ENCODE measurements at places on chromosomes 16 and 17.

DNA sequence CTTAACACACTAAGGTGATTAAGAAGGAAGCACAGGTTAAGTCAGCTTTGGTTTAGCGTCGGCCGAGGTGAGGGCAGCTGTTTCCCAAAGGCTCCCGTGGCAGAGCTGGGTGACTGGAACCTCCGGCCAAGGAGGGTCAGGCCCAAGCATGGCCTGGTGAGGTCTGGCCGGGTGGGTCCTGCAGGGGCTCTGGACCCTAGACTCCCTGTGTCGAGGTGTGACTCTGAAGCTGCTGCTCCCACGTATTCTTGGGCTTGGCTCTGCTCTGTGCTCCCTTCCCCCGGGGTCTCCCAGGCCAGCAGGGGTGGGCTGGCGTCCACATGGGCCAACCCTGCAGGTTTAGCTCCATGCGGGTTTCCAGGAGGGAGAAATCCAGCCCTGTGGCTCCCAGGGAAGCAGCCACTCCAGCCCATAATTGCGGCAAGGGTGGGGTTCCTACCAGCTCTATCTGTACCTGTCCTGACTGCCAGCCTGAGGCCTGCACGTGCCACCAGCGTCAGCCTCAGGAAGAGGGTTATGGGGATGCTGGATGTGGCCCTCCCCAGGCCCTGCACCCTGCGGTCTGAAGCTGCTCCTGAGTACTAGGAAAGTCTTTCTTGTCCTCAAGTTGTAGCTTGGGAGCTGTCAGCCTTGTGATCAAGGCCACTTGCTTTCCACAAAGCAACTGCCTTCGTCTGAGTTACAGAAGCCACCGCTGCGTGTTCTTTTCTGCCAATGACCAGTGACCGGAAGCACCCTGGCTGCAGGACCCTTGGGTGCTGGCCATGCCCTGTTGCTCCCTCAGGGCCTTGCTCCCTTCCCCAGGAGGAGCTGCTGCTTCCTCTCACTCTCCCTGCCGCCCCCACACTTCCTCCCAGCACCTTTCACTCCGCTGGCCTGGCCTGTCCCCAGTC, 4.8 kb downstream of the CDK5R1 start:
- DNase-seq, result peak; percentile 90

- no peak for DNase-seq
These were observed 18.9 kb downstream of the CDR2 start for GRCh38 chr16:22355487-22355908.

DNA sequence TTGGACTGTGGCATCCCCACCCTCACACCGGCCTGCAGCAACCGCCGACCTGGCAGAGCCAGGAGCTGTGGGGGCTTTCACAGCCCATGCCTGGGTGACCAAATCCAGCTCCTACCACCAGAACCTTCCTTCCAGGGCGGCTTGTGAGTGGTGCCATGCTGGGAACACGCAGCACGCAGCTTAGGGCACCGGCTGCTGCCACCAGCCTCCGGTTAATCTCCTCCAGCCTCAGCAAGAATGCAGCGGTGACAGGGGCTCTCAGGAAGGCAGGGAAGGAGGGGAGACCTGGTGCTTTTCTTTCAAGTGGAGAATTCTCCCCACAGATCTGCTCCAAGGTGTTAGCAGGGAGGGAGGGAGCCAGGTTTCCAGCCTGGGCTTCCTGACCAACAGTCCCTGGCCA, 32.3 kb upstream of the ANKRD40CL start:
- peak; percentile 87 for DNase-seq

- DNase-seq, result peak; percentile 27
These were observed 495.1 kb downstream of the CDH11 start for GRCh38 chr16:64626776-64627175.

DNA sequence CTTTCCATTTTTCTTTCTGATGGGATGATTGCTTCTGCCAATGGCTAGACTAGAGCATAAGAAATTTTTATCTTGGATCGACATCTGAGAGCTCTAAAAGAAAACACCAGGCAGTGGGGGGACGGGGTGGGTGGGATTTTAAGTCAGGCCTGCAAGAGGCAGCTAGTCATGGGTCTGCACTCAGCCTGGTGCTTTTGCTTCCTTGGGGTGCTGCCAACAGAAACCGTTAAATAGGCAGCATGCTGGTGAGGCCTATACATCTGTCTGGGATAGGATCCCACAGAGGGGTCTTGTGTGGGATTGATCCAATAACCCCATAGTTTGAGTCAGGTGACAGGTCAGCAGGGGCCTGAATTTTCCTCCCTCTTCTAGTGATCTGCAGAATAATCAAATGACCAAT, 26.9 kb downstream of the ZNRF1 start:
- DNase-seq, result no peak

DNA sequence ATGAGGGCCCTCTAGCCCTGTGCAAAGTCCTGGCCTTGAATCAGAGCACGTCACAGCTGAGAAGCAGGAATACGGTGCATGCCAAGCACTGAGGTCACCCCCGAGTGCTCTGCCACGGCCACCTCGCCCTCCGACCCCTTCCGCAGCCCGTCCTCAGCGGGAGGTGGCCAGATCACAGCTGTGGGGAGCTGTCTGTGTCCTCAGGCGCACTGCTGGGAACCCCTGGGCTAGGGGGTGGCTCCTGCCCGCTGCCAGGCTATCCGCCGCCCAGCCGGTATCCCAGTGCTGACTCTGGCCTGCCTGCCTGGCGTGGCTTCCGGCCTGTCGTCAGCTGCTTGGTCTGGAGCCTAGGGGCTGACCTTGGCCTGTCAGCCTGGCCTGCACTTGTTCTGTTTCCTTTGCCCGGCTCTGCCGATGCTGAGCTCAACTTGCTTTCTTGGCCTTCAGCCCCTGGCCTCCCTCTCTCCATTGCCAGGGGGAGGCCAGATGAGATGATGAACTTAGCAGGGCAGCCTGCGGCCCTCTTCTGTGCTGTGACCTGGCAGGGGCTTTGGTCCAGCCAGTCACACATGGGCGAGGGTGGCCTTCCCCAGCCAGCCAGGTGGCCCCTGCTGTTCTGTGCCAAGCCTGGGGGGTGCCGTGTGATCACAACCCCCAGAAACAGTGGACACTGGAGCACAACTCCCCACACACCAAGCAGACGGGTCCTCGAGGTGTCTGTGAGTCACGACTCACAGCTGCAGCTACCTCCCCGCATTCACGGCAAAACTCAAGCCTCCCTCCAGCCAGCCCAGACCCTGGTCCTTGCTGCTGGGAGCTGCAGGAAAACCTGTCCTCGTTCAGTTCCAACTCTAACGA, 77.3 kb downstream of the ZDHHC7 start:
- DNase-seq, result no peak

GRCh38 chr17:81524039-81524864, 3.9 kb upstream of the FSCN2 start:
- DNase-seq, result no peak

DNA sequence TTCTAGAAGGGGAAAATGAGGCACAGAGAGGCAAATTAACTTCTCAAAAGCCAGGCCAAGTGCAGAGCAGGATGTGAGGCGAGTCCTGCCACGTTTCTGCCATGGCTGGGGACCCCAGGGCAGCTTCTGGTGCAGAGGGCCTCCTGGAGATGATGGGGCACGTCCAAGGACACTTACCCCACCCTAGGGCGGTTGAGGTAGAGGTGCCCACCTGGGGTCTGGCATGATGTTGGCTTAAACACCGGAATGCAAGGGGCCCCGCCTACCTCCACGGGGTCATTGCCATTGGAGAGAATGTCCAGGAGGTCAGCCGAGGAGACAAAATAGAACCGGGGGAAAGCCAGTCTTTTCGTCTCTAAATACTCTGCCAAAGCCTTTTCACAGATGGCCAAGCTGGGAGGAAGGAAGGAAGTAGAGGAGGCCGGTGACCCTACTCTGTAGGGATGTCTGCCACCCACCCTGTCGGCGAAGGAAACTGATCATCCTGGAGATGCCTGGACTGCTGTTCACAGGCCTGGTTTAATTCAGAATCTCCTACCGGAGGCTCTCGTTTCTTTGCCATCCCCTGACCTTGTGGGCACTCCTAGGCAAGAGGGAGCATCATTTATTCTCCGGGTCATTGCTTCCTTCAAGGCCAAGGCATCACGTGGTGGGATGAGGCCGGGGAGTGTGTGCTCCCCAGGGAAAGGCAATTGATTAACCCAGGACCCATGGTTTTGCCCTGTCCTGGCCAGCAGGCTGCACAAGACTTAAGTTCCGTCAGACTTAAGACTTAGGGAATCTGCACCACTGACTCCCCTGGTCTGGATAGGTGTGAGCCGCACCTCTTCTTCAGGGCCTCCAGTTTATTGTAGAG, 70.5 kb downstream of the DNAH17 start:
- DNase-seq, result no peak

DNA sequence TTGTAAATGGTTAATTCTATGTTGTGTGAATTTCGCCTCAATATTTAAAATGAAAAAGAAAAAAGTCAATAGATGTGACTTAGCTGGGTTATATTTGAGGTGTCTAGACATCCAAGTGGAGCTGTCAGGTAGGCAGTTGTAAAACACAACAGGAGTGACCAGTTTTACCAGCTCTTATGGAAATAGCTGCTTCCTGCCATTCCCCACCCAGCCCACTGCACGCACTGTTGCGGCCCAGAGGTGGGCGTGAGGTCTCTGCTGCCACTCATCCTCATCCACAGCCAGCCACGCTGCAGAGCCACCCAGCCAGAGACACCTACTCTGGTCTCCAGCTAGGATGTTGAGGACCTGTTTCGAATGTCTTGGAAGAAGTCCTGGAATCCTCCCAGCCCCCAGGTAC, 3.4 kb upstream of the CARD14 start:
- no peak for DNase-seq

GRCh38 chr17:47295037-47295873, 28.5 kb upstream of the EFCAB13 start:
- DNase-seq, result no peak

DNA sequence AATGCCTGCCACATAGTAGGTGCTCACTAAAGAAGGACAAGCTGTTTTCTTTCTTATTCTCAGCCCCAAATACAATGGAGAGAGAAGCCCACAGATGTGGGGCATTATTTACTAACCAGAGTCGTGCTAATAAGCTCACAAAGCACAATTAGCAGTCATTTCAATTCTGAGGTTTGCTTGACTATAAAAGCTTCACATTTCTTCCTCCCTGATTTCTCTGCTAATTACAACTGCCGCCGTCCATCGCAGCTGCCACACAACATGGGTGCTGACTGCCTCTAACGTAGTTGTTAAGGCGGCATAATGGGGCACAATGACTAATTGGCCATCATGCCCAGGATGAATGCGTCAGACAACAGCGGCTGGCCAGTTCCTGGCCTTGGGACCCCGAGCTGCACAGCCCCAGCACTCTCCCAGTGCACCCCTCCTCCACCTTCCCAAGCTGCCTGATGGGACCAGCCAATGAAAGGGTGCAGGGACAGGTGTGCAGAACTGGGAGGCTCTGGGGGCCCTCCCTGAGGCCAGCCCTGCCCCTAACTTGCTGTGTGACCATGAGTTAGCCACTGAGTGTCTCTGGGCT, 109.2 kb downstream of the CCT6B start:
- DNase-seq, result no peak

GRCh38 chr17:15263206-15263579, 1.9 kb downstream of the PMP22 start:
- DNase-seq, result no peak

GRCh38 chr16:24950275-24950674, 64.9 kb downstream of the ARHGAP17 start:
- DNase-seq, result no peak

GRCh38 chr17:78365561-78366108, 5.8 kb upstream of the SOCS3 start:
- DNase-seq, result no peak

GRCh38 chr16:12661656-12662172, 142.0 kb downstream of the CPPED1 start:
- peak; percentile 89 for DNase-seq

DNA sequence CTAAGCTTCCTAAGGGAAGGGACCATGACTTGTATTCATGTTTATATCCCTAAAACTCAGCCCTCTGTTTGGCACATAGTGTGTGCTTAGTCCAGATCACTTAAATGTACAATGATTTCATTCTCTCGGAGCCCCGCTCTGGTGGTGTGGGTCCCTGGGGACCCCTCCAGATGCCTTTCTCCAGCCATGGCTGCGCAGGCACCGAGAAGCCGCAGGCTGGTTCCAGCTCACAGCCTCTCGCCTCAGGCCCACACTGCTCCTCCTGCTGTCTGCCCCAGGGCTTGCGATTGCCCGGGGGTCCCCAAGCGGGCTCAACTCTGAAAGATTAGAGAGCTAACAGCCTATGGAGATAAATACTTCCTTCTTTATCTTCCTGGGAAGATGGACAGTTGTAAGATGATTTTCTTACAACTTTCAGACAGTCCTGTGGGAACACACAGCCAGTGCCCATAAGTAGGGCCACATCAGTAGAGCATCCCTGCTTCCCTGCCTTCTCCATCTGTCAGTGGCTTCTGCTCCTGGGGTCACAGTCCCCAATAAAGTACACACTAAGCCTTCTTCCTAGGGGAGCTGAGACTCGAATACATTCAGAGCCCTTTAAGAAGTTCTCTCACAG, 66.2 kb downstream of the CENPV start:
- DNase-seq, result no peak

- no peak for DNase-seq
These were observed 12.7 kb upstream of the KRT23 start for GRCh38 chr17:40950176-40950575.

GRCh38 chr17:27322690-27323508, 29.0 kb downstream of the WSB1 start:
- DNase-seq, result no peak

- DNase-seq, result no peak
These were observed 6.7 kb downstream of the ALOX12B start for GRCh38 chr17:8080799-8081219.

- DNase-seq, result no peak
These were observed 7.5 kb downstream of the IFI35 start for GRCh38 chr17:43014020-43014648.

DNA sequence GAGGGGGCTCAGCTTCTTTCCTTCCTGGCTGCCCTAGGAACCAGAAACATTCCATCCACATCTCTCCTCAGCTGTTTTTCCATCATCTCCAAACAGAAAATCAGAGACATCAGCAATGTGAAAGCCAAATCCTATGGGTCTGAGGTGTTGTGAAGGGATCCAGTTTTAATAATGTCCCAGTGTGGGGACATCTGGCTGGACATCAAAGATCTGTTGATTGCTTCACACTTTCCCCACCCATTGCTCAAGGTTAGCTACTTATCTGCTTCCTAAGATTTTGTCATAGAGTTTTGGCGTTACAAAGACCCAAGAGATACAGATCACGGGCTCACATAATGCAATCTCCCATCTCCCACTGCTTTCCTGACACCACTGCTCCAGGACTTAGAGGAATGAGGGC, 47.8 kb upstream of the AXIN2 start:
- no peak for DNase-seq

DNA sequence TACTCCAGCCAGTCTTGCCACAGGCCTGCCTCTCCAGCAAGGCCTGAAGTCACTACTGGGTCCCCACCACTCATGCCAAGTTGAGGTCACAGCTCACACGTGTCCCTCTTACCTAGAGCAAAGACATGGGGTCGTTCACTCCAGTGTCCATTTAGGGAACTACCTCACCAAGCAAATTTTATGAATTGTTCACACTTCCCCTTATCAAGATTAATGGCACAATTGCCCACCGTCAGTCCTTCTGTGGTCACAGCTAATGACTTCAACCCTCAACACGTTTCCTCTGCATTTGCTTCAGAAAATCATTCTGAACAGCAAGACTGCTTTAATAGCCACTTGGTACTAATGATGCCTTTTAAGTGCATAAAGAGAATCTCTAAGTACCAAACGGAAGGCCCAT, 14.6 kb downstream of the IRX6 start:
- no peak for DNase-seq

- no peak for DNase-seq
These were observed 88.5 kb upstream of the HNF1B start for GRCh38 chr17:37833237-37833859.
